Nucleus accumbens (tissue), 56 donors: ENCODE measurements at places on chromosomes 4 and X.

- no peak for DNase-seq
Measured at GRCh38 chr4:173182403-173182802, 13.8 kb downstream of the GALNT7 start.

DNA sequence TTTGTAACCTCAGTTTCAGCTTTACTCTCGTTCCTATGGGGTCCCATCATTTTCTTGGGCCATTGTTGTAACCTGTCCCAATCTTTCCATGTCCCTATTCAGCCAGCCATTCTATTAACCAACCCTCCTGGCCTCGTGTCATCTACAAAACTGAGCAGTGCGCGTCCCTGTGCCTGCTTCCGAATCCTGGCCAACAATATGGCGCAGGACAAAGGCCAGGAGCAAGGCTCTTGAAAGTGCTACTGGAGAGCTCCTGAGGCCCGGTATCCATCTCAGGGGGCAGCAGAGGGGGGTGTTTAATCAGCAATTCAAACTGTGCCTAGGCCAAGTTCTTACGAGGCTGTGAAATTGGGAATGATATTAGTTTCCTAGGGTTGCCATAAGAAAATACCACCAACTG, 41.2 kb upstream of the APLN start:
- DNase-seq: no peak

GRCh38 chr4:37781131-37781455, 45.4 kb upstream of the PGM2 start:
- no peak for DNase-seq

GRCh38 chr4:169921237-169921636, 105.0 kb downstream of the MFAP3L start:
- no peak for DNase-seq

DNA sequence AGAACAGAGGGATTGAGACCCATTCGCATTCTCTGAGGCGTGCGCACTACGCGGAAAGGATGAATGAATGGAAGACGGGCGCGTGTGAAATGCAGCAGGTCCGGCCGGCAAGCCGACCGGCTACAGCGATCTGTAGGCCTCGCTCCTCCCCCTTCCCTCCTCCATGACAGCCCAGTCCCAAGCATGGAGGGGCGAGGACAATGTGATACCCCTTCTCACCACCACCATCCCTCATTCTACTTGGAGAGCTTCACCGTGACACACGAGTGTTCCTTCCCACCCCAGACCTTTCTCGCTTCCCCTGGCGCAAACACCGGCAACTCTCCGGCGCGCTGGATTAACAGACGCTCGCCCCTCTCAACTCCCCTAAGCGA, 815 bp downstream of the EIF4E start:
- DNase-seq: peak; percentile 38

GRCh38 chr4:86054286-86055032, 305.4 kb downstream of the MAPK10 start:
- DNase-seq: no peak

DNA sequence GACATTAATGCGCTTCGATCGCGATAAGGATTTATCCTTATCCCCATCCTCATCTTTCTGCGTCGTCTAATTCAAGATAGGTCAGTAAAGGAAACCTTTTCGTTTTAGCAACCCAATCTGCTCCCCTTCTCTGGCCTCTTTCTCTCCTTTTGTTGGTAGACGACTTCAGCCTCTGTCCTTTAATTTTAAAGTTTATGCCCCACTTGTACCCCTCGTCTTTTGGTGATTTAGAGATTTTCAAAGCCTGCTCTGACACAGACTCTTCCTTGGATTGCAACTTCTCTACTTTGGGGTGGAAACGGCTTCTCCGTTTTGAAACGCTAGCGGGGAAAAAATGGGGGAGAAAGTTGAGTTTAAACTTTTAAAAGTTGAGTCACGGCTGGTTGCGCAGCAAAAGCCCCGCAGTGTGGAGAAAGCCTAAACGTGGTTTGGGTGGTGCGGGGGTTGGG, 528 bp upstream of the FGF2 start:
- DNase-seq: no peak

GRCh38 chrX:13357925-13358324, 38.1 kb upstream of the ATXN3L start:
- no peak for DNase-seq

DNA sequence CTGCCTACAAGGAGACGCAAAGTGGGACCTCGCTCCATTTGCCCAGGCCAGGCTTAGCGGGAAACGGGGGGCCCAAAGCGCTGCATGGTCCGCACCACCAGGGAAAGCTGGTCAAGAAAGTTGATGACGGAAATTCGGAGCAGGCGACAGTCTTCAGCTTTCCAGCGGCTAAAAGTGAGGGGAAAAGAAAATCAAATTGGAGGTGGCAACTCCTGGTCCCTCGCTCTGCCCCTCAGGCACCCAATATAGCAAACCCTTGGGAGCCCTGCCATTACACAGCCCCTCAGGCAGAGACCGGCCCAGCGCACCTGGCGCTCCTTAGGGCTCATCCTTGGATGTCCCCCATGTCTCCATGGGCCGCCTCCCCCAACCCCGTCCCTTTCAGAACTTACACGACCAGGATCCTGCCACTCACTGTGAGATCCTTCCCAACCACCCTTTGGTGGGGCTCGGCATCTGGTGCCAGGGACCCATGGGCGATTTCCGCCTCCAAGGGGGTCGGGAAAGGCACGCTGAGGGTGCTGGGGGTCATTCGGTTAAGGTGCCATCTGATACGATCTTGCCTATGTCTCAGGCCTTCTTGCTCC, 1.1 kb downstream of the LAGE3 start:
- no peak for DNase-seq

- no peak for DNase-seq
Measured at GRCh38 chr4:69025191-69025998, 70.9 kb upstream of the UGT2B7 start.

DNA sequence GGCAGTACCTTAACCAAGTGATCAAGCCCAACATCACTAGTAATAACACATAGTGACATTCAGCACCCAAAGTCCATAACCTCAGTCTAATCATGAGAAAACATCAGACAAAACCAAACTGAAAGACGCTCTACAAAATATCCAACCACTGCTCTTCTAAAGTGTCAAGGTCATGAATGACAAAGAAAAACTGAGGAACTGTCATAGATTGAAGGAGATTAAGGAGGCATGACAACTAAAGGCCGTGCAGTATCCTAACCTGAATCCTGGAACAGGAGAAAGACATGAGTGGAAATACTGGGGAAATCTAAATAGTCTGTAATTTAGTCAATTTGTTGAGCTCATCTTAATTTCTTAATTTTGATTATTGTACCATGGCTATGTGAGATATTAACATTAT, 38.2 kb upstream of the EXOC1L start:
- DNase-seq: no peak

- no peak for DNase-seq
Measured at GRCh38 chr4:22363787-22364186, 152.1 kb downstream of the ADGRA3 start.

GRCh38 chr4:155403886-155404285, 27.1 kb upstream of the MAP9 start:
- no peak for DNase-seq

- DNase-seq: no peak
Measured at GRCh38 chr4:121777625-121778024, 12.7 kb upstream of the SMIM43 start.

GRCh38 chr4:183264614-183265013, 55.5 kb downstream of the CLDN22 start:
- no peak for DNase-seq

DNA sequence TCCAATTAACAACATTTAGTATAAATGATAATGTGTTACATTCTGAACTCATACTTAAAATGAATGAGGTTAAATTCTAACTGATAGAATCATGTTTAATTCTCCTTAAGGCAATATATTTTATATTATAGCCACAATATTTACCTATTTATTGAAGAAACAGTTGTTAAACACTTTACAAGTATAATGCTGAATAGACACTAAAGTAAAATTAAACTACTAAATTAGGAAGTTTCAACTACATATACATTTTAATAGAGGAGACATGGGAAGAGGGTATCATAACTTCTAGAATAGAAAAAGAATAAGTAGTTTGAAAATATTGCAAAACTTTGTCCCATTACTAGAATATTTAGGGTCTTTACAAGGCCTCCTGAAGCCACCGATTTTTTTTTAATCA, 36.2 kb upstream of the GRIA2 start:
- DNase-seq: no peak
